CD4-positive, alpha-beta T cell treated with Interferon gamma for 1 hour (primary cell): ENCODE measurements at places on chromosomes 4 and X.

GRCh38 chrX:108221301-108221864 is 129.8 kb downstream of the ATG4A start:
- no peak for DNase-seq

- DNase-seq, result no peak
These were observed 173.6 kb upstream of the SFRP2 start for GRCh38 chr4:153962311-153963039.

DNA sequence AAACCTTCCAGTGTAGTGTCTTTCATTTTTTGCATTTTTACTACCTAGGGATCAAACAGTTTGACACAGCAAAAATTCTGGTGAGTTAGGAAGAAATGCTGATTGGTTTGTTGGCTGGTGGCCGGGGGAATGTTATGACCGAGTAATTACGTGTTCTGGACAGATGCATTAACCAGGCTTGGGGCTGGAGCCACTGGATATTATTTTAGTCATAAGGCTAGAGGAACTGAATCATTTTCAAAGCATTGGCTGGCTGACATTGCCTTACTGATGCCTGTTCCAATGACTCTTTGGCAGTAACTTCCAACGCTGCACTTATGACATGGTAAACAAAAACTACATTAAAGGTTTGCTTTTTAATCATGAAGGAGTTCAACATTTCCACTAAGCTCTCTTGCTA is 84.6 kb downstream of the FBXO8 start:
- DNase-seq, result no peak

DNA sequence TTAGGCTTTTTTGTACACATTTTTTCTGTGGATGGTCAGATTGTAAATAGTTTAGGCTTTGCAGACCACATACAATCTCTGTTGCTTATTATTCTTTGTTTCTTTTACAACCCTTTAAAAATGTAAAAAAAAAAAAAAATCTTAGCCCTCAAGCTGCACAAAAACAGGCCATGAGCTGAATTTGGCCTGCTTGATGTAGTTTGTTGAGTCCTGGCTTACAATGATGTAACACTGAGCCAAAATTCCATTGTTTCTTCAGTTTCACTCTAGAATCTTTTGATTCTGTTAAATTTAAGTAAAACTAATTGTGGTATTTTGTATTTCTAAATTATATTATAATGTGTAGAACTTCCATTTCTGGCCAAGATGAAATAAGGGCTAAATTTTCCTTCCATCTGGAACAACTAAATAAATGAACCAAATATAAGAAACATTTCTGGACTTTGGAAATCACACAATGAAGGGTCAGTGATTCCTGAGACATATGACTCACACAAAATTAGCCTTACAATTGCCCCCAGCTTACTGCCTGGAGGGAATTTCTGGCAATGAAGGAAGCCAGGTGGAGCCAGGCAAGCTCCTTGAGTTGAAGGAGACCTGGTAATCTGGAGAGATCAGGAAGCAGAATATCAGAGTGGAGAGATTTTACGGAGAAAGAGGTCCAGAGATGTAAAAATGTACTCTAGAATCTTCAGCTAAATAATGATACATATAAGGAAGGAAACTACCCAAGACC is 29.8 kb downstream of the IQCM start:
- no peak for DNase-seq

GRCh38 chrX:70352496-70352895 is 62.6 kb downstream of the KIF4A start:
- DNase-seq, result no peak

DNA sequence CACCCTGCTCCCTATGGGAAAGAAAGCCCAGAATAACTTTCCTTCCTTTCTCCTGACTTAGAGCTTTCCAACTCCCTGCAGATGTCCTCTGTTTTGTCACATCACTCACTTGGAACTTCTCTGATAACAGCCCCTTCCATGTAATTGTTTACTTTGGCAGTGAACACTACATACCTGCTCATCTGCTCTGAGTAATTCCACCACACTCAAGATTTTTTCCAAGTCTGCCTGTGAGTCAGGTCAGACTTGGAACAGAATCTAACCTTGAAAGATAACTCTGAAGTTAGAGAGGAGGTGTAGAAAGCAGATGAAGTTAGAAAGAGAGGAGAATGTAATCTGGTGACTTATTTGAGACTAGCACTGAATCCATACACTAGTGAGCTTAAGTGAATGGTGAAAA is 7.4 kb downstream of the MAGEB10 start:
- no peak for DNase-seq

GRCh38 chr4:62797221-62797620 is 1597.1 kb downstream of the ADGRL3 start:
- no peak for DNase-seq

DNA sequence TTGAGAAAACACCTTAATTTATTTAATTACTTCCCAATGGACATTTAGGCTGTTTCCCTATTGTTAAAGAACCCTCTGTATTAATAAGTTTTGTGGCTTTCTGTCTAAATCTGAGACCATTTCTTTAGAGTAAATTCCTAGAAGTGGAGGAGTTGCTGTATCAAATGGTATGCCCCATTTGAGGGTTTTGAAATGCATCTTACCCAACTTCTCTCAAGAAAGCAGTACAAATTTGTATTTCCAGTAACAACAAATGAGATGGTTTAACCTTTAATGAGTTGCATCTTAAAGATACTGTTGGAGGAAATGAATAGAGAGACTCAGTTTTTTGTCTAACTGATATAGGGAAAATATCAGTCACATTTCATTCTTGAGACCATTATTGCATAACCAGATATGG is 70.5 kb upstream of the CBLL2 start:
- no peak for DNase-seq

DNA sequence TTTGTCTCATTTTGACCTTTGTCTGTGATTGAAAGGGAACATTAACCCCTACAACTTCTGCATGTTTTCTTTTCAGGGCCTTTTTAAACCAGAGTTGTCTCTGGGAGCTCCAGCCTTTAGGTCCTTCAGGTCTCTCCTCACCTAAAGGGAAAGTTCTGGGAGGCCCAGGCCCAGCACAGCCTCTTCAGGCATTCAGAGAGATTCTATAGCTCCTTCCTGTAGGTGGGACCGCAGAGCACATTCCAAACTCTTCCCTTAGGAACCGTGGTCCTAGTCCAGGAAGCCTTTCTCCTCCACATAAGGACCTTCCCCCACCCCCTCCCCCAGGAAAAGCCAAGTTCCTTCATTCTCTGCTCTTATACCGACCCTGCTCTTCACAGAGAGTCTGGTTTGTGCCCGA is 14.9 kb downstream of the NKX6-1 start:
- DNase-seq, result no peak

- DNase-seq, result no peak
These were observed 215.8 kb downstream of the PCDH19 start for GRCh38 chrX:100194082-100194775.

- DNase-seq, result no peak
These were observed 65.4 kb downstream of the HTRA3 start for GRCh38 chr4:8334786-8335460.

GRCh38 chr4:150145946-150146340 is 67.7 kb downstream of the DCLK2 start:
- no peak for DNase-seq

GRCh38 chr4:3765271-3766035 is 732 bp upstream of the ADRA2C start:
- DNase-seq, result no peak

- DNase-seq, result no peak
These were observed 36.6 kb downstream of the MAGEE2 start for GRCh38 chrX:75748431-75748830.

- no peak for DNase-seq
These were observed 74.1 kb upstream of the TMEM164 start for GRCh38 chrX:109928596-109929335.

GRCh38 chr4:56296526-56296925 is 90.8 kb downstream of the AASDH start:
- DNase-seq, result no peak

GRCh38 chrX:10310511-10310910 is 153.7 kb downstream of the CLCN4 start:
- DNase-seq, result no peak

DNA sequence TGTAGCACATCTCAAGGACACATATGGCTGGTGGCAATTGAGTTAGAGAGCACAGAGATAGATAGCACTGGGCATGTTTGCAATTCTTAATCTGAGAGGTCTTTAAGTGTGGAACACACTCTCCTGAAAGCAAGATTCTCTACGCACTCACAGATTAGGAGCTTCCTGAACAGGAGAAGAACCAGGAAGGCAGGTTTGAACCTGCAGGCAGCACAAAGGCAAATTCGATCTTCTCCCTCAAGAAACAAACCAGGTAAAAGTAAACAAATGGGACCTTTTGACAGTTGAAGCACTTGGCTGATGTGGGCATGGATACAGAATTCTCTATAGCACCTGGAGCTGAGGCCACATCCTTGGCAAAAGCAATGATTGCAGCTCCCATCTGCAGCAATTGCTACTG is 24.3 kb downstream of the HS3ST1 start:
- DNase-seq, result no peak

DNA sequence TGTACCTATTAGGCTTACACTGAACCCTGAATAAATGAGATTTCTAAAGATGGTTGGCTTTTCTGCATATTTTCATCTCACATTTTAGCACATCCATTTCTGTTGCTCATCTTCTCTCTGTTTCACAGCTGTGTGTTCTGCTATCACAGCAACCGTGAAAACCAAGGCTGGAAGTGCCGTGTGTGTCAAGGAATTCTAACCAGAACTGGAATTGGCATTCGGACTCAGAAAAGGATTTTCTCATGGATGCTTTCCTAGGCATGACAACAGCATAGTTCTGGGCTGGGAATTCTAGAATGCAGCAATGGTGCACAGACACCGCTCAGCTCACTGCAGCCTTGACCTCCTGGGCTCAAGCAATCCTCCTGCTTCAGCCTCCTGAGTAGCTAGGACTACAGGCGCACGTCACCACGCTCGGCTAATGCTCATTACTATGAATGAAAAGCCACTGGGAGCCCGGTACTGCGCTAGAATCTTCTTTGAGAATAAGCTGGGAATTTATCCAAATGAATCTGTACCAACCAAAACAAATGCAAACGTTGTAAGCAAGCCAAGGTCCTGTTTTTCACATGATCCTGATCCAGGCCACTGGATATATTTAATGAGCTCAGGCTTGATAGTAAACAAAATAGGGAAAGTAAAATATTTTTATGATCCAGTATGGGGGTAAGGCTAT is 105.2 kb downstream of the RBM47 start:
- DNase-seq, result no peak

DNA sequence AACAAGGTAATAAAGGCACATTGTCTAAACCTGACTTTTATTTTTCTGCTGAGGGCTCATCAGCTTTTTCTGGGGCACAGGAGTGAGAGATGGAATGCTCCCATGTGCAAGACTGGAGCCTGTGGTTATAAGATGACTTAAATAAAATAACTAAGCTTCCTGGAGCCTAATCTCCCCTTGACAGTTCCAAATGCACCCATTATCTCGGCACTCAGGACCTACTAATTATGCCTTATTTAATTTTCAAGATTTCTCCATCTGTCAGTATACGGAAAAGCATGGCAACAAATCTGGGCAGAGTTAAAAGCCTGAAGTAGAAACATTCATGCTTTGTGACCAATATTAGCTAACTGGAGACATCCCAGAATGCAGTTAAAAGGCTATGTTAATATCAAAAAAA is 416.7 kb upstream of the TEX13C start:
- no peak for DNase-seq

DNA sequence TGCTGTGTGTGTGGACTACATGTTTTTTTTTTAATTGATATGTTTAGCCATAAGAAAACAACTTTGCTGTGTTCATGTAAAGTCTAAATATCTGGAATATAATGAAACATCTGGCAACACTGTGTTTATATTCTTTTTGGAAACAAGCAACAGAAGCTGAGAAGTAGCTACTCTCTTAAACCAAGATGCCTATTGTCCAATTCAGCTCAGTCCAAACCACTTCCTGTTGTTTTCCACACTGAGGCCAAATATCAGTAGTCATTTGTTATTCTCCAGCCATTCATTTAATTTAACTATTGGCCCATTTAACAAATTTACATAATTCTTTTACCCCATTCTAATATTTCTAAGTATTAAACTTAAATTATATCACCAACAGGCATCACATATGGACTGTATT is 903.0 kb upstream of the SLIT2 start:
- DNase-seq, result no peak

- DNase-seq, result no peak
These were observed 114.9 kb downstream of the EFHC2 start for GRCh38 chrX:44228621-44229020.

DNA sequence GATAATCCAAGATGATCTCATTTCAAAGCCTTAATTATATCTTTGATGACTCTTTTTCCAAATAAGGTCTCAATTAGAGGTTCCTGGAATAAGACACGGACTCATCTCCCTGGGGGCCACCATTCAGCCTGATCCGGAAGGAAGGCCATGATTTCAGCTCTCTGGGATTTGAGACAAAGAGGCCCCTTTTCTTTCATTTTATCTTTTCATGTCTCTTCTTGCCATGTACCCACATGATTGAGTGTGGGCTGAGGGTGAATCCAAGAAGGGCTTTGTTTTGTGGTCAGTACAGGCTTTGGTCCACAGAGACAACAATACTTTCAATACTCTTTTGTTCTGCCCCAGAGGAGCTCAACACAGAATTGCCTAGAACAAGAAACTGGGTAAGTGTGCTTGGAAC is 261.2 kb downstream of the TRIML1 start:
- no peak for DNase-seq

- DNase-seq, result no peak
These were observed 96.2 kb upstream of the GPRIN3 start for GRCh38 chr4:89403826-89404225.

GRCh38 chrX:49987651-49988050 is 65.3 kb downstream of the CLCN5 start:
- DNase-seq, result no peak

DNA sequence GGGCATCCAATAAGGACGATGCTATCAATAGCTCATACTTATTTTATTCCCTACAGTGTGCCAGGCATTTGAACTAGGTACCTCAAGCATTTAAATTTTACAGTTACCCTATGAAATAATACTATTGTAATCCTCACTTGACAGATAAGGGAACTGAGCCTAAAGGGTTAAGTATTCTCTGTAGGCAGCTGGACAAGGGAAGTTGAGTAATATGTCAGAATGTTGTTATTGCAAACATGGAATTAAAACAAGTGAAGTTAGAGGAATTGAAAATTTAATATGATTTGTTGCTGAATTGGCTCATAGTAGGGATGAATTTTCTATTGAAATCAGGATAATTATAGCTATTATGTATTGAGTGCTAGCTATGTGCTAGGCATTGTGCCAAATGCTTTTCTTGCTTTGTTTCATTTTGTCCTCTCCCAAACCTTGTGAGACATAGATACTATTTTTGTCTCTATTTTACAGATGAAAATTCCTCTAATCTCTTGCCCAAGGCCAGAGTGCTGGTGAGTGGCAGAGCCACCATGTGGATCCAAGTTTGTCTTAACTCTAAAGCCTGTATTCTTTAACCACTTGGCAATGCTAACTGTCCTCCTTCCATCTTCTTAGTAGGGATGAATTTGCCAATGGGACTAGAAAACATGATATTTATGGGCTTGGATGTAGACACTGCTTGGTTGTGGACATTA is 58.1 kb downstream of the TMEM164 start:
- DNase-seq, result no peak

DNA sequence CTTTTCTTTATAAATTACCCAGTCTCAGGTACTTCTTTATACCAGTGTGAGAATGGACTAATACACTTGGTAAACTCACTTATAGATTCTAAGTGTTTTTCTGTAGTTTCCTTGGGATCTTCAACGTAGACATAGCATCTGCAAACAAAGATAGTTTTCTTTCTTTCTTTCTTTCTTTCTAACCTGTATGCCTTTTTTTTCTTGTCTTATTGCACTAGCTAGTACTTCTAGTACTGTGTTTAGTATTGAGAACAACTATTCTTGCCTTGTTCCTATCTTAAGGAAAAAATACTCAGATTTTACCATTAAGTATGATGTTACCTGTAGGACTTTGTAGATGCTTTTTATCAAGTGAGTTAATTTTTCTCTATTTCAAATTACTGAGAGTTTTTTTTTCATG is 102.2 kb downstream of the EDA start:
- DNase-seq, result no peak
